ELR (cell line): ENCODE measurements at places on chromosomes 6 and 20.

DNA sequence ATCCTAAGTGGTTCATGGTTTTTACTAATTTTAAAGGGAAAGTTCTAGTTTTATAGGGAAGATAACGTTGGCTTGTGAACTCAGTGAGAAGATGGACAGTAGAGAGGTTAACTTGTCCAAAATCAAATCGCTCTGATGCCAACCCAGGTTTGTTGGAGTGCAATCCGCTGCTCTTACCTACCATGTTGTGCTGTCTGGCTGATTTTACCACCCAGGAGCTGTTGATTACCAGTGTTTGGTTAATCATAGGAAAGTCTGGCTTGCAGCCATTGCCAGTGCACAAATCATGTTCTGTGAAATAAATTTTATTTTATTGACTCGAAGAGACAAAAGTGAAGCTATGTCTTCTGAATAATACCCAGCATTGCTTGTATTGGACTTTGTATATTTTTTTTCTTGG lies 92.4 kb downstream of the PLCB4 start:
- DNase-seq = no peak

GRCh38 chr6:139148557-139149235 lies 13.8 kb downstream of the HECA start:
- no peak for DNase-seq

DNA sequence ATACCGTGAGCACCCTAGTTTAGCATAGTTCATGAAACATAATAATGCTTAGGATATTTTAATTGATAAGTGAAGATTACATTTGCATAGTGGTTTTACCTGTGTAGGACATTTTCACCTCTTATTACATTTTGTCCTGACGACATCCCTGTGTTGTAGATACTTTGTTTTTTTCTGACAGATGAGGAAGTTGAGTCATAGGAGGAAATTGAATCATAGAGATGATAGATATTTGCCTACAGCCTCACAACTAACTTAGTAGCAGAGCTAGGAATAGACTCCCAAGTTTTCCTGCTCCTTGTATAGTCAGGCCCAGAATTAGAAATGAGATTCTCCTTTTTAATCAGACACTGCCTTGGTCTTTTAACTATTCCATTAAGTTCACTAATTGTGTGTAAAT lies 100.5 kb upstream of the SUPT3H start:
- DNase-seq = peak; percentile 88

DNA sequence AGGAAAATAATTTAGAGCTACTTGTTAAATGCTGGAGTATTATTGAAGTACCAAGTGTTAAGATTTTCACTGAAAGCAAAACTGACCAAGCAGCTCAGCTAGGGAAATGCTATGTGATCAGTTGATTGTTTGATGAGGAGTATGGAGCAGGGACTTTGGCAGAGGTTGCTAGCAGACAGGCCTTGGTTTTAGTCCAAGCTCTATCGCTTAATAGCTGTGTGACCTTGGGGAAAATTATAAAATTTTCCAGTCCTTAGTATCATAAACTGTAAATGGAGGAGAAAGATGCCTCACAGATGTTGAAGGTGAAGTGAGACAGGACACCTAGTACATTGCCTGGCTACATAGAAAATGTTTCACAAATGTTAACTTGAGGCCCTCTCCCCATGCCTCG lies 136.6 kb downstream of the MTHFD1L start:
- DNase-seq = no peak

DNA sequence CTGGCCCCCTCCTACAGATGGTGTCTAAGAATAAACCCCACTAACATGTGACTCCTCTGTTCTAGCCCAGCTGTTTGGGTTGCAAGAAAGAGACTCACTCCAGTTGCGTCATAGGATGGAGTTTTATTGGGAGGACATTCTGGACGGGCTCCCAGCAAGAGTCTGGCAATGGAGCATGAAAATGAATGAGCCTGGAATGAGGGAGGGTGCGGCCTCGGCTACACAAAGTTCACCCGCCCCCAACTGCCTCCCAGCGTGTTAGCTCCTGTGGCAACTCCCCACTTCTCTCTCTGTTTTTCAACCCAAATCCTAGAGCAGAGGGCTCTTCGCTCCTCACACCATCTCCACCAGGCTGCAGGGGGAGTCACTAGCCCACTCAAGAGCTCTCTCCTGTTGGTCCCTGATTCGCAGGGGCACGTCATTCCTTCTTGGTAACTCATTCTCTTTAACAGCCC lies 5.1 kb upstream of the ADAM33 start:
- peak; percentile 63 for DNase-seq

- DNase-seq = no peak
Measured at GRCh38 chr6:137362878-137363804, 131.1 kb downstream of the OLIG3 start.

DNA sequence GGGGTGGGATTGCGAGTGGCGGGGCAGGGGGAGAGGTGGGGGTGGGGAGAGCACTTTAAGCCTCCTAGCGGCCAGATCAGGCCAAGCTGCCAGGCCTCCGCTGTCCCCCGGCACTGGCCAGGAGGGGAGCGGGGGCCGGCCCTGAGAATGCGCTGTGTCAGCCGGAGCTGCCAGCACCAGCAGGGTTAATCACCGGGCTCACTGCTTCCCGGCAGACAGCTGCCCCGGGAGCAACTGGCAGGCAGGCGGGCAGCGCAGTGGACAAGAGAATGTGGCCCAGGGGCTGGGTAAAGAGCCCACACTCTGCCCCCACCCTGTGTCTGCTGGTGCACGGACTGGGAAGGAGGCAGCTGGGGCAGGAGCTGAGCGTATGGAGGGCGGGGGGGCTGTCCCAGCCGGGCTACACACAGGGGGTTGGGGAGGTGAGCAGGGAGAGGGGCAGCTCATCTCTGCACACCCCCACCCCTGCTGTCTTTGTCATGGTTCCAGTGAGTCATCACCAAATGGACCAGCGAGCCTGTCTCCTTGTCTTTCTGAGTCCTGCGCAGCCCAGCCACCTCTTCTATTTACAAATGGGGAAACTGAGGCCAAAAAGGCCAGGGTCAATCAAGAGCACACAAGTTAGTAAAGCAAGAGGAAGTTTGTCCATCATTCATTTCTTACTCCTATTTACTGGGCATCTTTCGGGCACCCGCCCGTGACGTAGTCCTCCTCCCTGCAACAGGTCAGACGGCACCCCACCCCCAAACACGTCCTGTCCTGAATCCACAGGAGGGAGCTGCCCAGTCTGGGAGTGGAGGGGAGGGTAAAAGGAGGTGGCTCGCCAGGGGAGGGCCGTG lies 2.1 kb upstream of the LAMA5 start:
- peak; percentile 88 for DNase-seq

- DNase-seq = no peak
Measured at GRCh38 chr6:166655251-166655650, 28.2 kb upstream of the RPS6KA2 start.

GRCh38 chr20:56826705-56827665 lies 197.9 kb downstream of the TFAP2C start:
- peak; percentile 74 for DNase-seq

DNA sequence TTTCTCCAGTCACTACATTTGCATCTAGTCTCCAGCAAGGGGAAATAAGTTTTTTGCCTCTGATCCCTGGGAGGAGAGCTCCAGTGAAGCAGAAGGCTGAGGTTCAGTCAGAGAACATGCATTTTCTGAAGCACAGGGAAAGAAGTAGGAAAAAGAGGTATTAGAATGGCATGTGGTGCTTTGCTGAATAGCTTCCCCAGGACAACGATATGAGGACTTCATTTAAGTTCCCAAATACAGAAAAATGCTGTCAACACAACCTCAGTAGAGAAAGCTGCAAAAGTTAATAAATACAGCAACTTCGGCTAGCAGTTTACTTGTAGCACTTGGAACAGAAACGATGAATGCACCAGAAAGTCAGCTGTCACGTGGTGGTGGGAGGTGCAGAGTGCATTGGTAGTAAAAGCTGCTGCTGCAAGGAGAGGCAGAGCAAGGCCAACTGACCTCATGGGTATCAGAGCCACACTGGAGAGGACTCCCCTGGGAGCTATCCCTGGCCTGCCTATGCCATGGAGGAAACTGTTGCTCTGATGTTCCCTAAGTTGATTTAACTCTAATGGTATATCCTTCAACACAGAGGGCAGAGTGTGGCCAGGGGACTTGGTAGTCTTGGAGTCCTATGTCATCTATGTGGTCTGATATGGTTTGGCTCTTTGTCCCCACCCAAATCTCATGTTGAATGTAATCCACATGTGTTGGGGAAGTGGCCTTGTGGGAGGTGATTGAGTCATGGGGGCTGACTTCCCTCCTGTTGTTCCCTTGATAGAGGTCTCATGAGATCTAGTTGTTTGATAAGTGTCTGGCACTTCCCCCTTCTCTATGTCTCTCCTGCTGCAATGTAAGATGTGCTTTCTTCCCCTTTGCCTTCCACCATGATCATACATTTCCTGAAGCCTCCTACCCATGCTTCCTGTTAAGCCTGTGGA lies 85.9 kb downstream of the ADTRP start:
- DNase-seq = no peak

GRCh38 chr6:4346659-4347333 lies 211.4 kb upstream of the ECI2 start:
- no peak for DNase-seq

DNA sequence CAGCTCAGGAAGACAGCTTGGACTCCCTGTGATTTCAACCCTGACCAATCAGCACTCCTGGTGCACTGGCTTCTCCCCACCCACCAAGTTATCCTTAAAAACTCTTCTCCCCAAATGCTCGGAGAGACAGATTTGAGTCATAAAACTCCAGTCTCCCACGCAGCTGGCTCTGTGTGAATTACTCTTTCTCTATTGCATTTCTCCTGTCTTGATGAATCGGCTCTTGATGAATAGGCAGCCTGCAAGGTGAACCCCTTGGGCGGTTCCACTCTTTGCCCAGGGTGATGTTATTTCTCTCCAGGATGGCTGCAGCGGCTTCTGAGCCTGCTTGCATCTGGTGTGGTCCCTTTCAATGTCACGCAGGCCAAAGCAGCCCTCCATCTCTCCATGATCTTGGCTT lies 12.4 kb downstream of the SLC52A3 start:
- no peak for DNase-seq

GRCh38 chr20:49675368-49676151 lies 38.1 kb downstream of the B4GALT5 start:
- peak; percentile 69 for DNase-seq

DNA sequence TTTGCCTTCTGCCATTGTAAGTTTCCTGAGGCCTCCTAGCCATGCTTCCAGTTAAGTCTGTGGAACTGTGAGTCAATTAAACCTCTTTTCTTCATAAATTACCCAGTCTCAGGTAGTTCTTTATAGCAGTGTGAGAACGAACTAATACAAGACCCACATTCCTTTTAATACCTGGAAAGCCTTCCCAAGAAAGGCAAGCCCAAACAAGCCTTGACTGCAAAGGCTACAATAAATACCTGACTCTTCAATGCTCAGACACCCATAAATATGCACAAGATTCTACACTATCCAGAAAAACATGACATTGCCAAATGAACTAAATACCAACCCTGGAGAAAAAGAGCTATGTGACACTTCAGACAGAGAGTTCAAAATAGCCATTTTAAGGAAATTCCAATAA lies 338.8 kb downstream of the HAO1 start:
- no peak for DNase-seq

DNA sequence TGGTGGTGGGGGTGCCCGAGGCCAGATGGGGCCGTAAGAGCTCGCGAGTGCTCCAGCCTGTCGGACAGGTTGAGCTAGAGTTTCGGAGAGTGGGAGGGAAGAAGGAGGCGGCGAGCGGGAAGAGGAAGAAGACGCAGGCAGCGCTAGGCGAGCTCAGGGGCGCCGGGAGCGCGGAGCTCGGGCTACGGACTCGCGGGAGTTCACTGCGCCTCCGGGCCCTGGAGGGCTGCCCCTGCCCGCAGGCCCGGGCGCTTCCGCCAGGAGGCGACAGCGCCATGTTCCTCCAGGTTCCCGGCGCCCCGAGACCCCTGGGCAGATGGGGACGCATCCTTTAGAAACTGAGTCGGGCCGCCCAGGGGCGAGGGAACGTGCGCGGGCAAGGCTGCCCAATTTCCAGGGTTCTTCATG lies 984 bp downstream of the TFAP2C start:
- peak; percentile 92 for DNase-seq

- DNase-seq = no peak
Measured at GRCh38 chr6:129191235-129191634, 308.3 kb downstream of the LAMA2 start.

DNA sequence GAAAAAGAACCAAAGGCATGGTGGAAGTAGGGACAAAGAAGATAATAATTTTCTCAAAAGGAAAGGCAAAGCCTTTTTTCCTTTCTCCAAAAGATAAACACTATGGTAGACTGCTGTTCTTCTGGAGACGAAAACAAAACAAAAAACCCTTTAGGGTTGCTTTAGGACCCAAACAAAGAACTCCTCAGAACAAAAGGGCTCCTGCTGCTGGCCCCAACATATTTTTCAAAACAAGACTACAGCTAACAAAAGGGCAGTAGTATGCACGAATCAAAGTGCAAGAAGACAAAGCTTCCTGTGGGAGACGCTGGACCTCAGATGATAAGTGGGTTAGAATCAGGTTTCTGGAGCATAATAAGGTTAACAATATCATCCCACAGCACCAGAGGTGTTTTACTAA lies 15.8 kb downstream of the NCOA5 start:
- DNase-seq = no peak
